Left forelimb (tissue), 1 donor: ENCODE measurements at places on chromosomes 1 and 21.

GRCh38 chr1:114219172-114219868 lies 65.7 kb upstream of the SYT6 start:
- no peak for DNase-seq

GRCh38 chr1:15739745-15740144 lies 2.6 kb upstream of the TMEM82 start:
- DNase-seq: no peak

GRCh38 chr1:5985250-5985649 lies 7.0 kb downstream of the NPHP4 start:
- DNase-seq: no peak

- DNase-seq: no peak
Measured at GRCh38 chr1:192867180-192867579, 58.3 kb downstream of the RGS2 start.

DNA sequence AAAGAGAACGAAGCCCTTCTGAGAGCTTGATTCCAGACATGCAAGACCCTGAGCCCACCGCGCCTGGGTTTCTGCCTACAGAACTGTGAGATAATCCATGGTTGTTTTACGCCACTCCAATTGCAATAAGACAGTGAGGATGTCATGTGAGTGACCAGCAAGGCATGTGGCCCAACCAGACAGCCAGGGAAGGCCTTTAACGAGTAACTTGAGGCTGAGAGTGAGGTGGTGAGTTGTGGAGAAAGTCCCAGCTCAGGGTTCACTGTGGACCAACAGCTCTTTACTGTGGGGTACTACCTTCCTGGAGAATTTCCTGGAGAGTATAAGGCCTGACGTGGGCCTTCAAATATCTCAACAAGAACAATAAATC lies 153.9 kb downstream of the ETS2 start:
- DNase-seq: no peak

DNA sequence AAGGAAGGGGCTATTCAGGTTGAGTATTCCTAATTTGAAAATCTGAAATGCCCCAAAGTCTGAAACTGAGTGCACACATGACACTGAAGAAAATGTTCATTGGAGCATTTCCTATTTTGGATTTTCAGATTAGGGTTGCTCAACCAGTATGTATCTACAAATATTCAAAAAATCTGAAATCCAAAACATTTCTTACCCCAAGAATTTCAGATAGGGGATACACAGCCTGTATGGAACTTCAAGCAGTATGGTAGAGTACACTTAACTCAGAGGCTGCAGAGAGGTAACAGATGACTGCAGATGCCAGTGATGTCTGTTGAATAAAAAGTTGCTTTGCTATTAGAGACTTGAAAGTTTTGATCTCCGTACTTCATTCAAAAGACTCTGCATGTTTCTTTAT lies 19.0 kb downstream of the YTHDF2 start:
- DNase-seq: no peak

- DNase-seq: no peak
Measured at GRCh38 chr1:183124259-183124658, 61.8 kb upstream of the LAMC2 start.

DNA sequence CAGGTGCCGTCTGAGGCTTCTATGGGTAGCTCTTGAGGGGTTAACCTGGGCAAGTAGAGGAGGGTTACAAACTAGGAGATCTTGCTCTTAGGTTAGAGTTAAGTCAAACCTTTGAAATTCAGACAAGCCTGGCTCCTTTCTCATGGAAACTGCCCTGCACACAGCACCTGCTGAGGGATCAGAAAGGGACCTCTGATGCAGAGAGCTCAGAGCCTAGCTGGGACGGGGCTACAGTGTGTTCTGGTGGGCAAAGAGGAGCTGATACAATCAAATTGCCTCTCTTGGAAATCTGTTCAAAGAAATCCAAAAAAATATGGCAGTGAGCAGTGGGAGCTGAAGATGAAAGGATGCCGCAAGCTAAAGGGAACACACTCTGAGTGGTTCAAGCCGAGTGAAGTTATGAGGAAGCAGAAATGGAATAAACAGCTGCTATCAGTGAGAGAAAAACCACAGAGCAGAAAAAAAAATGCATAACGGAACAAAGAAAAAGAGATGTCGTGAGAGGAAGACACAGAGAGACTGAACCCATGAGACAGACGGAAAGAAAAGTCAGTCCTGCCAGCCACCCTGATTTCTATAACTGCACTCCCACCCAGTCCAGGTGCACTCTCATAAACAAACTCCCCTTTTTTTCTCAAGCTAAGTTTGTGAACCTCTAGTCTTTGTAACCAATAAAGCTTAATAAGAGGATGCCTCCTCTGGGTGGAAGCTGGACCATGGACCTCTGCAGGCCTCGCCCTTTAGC lies 26.6 kb downstream of the PAFAH2 start:
- DNase-seq: no peak

DNA sequence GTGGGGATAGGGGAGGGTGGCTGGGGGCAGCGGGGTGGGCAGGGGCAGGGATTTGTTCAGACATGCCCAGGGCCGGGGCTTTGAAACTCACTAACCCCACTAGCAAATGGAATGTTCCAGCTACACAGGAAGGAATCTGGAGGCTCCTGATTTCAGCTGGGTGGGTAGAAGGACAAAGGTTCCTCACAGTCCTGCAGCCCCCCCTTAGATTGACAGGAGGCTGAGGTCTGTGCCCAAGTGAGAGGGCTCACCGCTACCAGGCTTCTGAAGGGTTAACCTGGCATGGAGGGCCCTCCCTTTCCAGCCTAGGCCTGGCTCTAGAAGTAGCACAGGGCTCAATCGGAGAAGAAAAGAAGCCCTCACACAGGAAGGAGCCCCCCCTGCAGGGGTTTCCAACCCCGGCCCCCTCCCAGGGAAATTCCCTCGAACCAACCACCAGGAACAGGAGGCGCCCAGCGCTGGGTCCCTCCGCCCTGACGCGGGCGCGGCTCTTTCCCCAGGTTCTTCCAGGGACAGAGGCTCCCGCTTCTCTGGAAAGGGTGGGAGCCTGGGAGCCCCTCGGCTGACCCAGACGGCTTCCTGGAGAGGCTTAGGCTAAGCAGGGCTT lies 3.3 kb downstream of the EPHA2 start:
- no peak for DNase-seq

DNA sequence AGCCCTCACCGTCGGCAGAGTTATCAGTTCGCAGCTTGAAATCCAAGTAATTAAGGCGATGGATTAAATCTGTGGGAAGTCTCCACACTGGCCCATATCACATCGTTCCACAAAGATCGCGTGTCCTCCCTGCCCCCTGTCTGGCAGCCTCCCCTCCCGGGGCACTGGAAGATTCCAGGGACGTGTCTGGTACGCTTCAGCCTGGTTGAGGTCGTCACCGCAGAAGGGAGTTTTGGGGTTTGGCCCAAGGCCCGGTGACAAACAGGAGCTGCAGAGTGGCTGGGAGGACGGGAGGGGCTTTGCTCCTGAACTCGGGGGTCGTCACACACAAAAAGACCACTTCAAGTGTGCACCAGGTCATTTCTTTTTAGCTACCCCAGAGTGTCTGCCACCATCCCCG lies 51.1 kb downstream of the PRDM16 start:
- no peak for DNase-seq

DNA sequence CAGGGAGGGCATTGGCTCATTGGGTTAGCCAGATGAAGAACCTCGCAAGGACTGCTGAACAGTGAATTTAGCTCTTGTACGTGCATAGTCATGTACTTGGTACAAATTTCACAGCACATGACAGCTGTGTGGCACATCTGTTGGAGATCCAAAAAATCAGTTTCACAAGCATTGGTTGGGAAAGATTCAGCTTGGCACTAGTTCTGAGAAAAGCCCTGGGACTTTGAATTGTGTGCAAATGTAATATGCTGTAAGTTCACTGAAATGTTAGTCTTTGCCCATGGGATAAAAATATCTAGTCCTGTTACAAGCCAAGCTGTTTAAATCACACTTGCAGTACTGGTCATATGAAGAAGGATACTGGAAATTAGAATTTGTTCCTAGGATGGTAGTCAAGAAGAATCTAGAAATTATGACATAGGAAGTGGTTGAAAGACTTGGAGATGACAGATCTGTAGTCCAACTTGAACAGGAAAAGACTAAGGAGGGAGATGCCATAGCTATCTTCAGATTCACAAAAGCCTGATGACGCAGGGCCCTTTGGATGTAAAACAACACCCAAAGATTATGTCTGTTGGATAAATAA lies 19.2 kb downstream of the LAMC2 start:
- no peak for DNase-seq

GRCh38 chr1:54945393-54945936 lies 35.0 kb upstream of the TMEM61 start:
- DNase-seq: no peak

DNA sequence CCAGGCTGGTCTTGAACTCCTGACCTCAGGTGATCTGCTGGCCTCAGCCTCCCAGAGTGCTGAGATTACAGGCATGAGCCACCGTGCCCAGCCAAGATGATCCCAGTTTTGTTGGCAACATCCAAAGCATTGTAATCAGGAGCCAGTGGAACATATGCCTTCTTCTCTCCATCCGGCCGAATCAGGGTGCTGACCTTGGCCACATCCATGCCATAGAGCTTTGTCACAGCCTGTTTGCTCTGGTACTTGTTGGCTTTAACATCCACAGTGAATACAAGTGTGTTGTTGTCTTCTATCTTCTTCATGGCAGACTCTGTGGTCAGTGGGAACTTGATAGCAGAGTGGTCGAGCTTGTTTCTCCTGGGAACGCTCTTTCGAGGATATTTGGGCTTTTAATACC lies 17.1 kb downstream of the TNFRSF8 start:
- DNase-seq: no peak

DNA sequence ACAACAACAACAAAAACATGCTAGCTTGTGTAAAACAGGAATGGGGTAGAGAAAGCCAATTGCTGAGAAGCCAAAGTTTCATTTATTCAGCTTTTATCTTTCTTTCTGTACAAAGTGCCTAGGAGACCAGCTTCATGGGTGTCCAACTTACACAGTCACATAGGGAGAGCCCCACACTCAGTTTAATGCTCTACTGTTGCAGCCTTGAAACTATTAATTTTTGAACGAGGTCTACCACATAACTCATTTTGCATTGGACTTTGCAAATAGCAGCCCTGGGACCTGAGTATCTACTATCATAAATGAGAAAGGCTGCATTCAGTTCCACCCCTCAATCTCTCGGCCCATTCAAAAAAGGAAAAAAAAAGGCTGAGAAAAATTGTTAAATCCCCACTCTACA lies 98.8 kb downstream of the ZNF644 start:
- no peak for DNase-seq

- DNase-seq: no peak
Measured at GRCh38 chr1:16231331-16232315, 5.4 kb downstream of the CPLANE2 start.

DNA sequence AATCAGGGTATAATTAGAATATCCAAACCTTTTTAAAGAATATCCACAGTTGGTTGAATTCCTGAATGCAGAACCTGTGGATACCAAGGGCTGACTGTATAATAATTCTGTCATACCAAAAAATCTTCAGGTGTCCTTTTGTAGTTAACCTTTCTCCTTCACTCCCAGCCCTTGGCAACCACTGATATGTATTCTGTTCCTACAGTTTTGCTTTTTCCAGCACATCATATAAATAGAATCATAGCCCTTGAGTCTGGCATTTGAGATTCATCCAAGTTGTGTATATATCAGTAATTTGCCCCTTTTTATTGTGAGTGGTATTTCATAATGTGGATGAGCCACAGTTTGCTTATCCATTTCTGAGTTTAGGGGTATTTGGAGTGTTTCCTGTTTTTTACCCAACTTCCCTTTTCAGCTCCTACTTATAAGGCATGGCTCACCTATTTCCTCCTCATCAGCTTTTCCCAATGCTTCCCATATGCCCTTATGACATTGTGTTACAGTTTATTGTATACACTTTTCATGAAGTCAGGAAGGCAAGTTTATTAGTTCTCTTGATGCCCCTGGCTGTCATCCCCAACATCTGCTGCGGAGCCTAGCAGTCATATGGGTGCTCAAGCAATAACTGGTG lies 35.0 kb upstream of the AGO1 start:
- DNase-seq: no peak

DNA sequence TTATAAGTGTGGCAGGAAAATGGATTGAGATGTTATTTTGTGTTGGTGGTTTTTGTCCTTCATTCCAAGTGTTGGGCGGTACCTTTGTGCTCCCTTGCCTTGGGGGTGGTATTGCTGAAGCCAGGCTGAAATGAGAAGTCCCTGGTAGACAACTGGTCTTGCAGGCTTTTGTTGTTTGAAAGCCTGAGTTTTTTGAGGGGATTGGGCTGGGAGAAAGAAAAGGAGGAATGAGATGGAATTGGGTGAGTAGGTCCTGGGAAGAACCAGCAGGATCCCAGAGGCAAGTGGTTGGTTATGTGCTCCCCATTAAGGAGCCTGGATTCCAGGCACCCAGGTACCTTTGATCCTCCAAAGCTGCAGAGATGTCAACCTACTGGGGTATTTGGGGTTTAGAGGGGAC lies 93.7 kb upstream of the SLC2A1 start:
- no peak for DNase-seq

DNA sequence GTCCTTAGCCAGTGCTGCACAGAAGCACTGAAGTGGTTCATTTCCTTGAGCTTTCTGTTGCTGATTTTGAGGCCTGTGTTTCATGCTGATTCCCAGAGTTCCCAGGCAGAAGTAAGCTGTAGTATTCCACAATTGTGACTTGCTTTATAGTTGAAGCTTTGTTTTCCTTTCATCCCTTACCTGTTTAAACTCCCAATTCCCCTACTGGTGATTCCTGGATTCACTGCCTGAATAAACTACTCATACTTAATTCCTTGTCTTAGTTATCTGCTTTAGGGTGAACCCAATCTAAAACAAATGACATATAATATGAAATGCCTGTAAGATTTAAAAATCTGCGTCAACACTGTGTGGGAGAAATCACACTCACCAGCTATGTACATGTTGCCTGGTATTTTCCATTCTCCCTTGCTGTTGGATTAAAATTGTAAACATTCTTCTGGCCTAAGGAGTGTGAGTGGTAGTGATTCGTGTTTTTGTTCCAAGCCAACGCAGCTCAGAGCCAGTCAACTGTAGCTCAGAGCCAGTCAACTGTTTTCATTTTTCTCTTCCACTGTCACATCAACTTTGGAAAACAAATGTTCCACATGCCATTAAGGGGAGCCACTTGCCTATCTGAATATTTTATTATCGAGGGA lies 879.4 kb downstream of the MRPL39 start:
- no peak for DNase-seq

DNA sequence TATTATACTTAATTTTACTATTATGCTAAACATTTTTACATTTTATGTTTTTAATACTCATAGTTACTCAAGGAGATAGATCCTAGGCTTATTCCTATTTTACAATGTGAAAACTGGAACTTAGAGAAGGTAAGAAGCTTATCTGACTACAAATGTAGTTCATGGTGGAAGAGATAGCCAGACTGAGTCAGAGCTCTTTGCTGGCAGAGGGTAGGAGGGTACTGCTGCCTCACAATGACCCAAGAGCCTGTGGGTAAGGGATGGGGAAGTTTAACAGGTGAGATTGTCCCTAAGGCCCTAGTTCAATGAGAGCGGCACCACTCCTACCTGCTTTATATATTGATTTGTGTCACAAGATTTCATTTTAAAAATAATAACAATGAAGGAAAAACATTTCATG lies 34.1 kb upstream of the NEK7 start:
- no peak for DNase-seq

- DNase-seq: peak; percentile 87
Measured at GRCh38 chr1:112618721-112619517, at the start of gene ST7L. Gene ST7L (minus strand): TSS chr1:112619141. CDS start chr1:112619113, 28 bp downstream.
